Activated naive CD8-positive, alpha-beta T cell treated with anti-CD3 and anti-CD28 coated beads, Interleukin-2, amount 10 ng/mL, durations not matched to agents 7 days and 5 days (primary cell): ENCODE measurements at places on chromosomes 13 and 19.

GRCh38 chr13:49395451-49395865, 48.4 kb downstream of the CAB39L start:
- no peak for DNase-seq

DNA sequence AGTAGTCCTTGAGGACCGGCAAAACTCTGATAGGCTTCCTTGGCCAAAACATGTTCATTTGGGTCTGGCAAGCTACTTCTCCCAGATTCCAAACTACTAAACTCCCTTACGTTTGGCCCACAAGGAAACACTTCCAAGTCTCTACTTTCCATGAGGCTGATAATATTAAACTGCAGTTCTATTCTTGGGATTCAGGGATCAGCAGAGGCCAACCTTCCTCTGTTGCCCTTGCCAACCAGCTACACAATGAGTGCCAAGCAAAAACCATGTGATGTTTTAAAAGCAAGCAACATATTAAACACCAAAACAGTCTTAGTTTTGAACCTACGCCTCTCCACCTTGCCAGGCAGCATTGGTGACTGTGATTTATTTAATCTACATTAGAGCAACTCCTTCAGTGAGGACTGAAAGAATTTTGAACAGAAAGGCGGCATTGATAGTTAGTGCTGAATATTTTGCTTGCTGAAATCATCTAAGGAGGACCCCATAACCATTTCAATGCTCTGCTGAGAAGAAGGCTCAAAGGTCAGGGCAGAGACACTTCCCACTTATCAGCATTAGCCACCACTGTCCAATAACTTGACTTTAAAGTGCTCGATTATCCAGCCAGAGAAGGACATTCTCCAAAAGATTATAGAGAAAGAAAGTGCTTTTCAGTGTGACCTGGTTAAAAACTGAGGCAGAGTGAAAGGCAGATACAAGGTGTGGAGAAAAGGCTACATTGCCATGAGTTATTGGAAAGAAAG, 287.1 kb downstream of the TBC1D4 start:
- DNase-seq = no peak

DNA sequence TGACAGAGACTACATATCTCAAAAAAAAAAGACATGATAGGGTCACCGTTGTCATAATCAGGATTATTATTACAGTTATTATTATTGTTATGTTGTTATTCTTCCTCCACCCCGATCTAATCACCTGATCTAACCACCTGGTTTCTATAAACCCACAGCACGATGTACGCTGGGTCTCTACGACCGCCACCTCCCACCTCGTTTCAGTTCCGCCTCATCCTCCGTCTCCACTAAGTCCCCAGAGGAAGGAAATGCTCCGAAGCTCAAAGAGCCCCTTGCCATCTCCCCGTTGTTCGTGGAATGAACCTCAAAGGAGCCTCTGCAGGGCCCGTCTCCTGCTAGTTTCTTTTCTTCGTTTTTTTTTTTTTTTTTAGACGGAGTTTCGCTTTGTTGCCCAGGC, 15.9 kb upstream of the MEIS3 start:
- DNase-seq = no peak

DNA sequence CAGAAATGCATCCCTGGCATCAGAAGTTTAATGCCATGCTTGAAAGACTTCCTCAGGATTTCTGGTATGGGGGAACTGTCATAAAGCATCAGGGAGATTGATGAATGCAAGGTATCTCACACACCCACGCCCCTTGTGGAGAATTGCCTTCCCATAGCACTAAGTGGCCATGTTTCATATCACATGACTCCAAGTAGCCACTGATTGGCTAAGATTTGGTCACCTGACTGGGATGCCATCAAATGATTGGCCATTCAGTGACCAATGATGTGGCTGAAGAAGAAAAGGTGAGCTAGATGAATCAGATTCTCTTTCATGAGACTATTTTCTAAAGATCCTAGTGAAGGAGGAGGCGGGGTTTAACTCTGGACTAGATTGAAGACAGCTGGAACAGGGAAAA, 7.3 kb downstream of the KLK8 start:
- no peak for DNase-seq

GRCh38 chr19:47699360-47699917, 13.8 kb upstream of the EHD2 start:
- peak; percentile 63 for DNase-seq

- no peak for DNase-seq
Measured at GRCh38 chr19:49016067-49016839, 638 bp downstream of the LHB start.

- DNase-seq = no peak
Measured at GRCh38 chr13:31631071-31631470, 108.3 kb upstream of the RXFP2 start.
